ENCODE measurements at places on chromosomes 3 and 15. TPM values are rescaled to one million over a fixed set of nuclear protein-coding genes. Genes with fewer than 3 reads are reported as not detected.

Gene STAC
- not detected for total RNA-seq

Gene ZBTB47
- 0.68 TPM for total RNA-seq

Gene ATP13A5
- total RNA-seq: not detected

Gene TADA3
- 50.8 TPM for total RNA-seq

Gene CPOX
- total RNA-seq: 54.7 TPM

Gene REC114
- not detected for total RNA-seq

Gene KNG1
- total RNA-seq: not detected

Gene UBA7
- total RNA-seq: 68.0 TPM

Gene CASR
- total RNA-seq: not detected

Gene MRPL3
- 221 TPM for total RNA-seq

Gene ZPLD1
- total RNA-seq: not detected

Gene ZNF774
- 0.82 TPM for total RNA-seq

Gene LRRC34
- 4.0 TPM for total RNA-seq

Gene PLXNB1
- 1.6 TPM for total RNA-seq

Gene COL6A5
- not detected for total RNA-seq

Gene STAB1
- 0.08 TPM for total RNA-seq

Gene CEP152
- 27.3 TPM for total RNA-seq

Gene OGG1
- total RNA-seq: 27.0 TPM

Gene GNAI2
- 211 TPM for total RNA-seq

Gene RAD51
- total RNA-seq: 67.7 TPM

Gene NANOGP8
- total RNA-seq: not detected

Gene CHRNB4
- not detected for total RNA-seq

Gene CHDH
- 0.08 TPM for total RNA-seq

Gene MKRN2OS
- total RNA-seq: not detected

Gene MED12L
- total RNA-seq: 1.6 TPM

Gene PRR20G
- total RNA-seq: not detected

Gene CLRN1
- total RNA-seq: not detected

Gene ARL8B
- 52.7 TPM for total RNA-seq

Gene ROBO1
- total RNA-seq: 16.5 TPM

Gene MAN2C1
- 135 TPM for total RNA-seq

Gene MON1A
- total RNA-seq: 11.7 TPM

Gene TCTA
- 10.5 TPM for total RNA-seq

Gene EIF4A2
- total RNA-seq: 446 TPM

Gene GCNT3
- not detected for total RNA-seq

Gene CYP11A1
- total RNA-seq: 0.31 TPM

Gene SEMA3B
- total RNA-seq: 1.6 TPM

Gene IL12A
- 0.41 TPM for total RNA-seq

Gene SELENOS
- total RNA-seq: 27.3 TPM

Gene ACKR4
- 0.10 TPM for total RNA-seq

Gene GTPBP8
- total RNA-seq: 26.6 TPM

Gene TLR9
- total RNA-seq: 0.85 TPM

Gene AGBL1
- not detected for total RNA-seq

Gene LRRK1
- 0.29 TPM for total RNA-seq

Gene KBTBD12
- not detected for total RNA-seq

Gene PIF1
- total RNA-seq: 30.4 TPM

Gene ESYT3
- total RNA-seq: 0.21 TPM

Gene CPEB1
- 1.1 TPM for total RNA-seq

Gene HDC
- total RNA-seq: 0.32 TPM

Gene CYP8B1
- total RNA-seq: not detected

Gene CERS3
- total RNA-seq: 0.24 TPM

Gene HACL1
- total RNA-seq: 23.0 TPM

Gene GPR156
- total RNA-seq: 0.10 TPM

Gene RBP2
- not detected for total RNA-seq

Gene DNAH12
- not detected for total RNA-seq

Gene ATP10A
- total RNA-seq: 26.8 TPM

Gene TF
- total RNA-seq: 0.08 TPM

Gene GOLGA8F
- not detected for total RNA-seq

Gene SPTSSB
- not detected for total RNA-seq
